ENCODE measurements at places on chromosomes 7 and 10.

GRCh38 chr10:21247592-21247991, 277.9 kb downstream of the SKIDA1 start:
- no peak for DNase-seq

GRCh38 chr7:27243340-27244163, 950 bp downstream of the EVX1 start:
- peak; percentile 71 for DNase-seq

GRCh38 chr10:110992006-110992800, 72.8 kb downstream of the SHOC2 start:
- DNase-seq = no peak

DNA sequence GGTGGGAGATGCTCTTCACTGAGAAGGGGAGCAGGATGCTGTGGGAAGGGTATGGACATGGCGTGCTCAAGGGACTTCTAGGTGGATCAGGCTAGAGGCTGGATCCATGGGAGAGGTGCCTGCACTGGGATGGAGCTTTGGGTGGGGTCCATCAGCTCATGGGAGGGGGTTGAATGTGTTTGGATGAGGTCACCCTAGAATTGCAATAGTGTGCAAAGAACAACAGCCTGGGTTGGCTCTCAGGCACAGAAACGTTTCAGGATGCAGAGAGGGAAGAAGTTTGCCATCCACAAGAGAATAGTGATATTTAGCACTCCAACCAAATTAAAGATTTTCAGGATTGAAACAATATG, 66.1 kb downstream of the SNX10 start:
- DNase-seq = no peak

GRCh38 chr10:49679480-49679893, at the start of gene C10orf53:
C10orf53 (plus strand) TSS chr10:49679651; CDS start chr10:49679698, 47 bp downstream.
- peak; percentile 90 for DNase-seq

DNA sequence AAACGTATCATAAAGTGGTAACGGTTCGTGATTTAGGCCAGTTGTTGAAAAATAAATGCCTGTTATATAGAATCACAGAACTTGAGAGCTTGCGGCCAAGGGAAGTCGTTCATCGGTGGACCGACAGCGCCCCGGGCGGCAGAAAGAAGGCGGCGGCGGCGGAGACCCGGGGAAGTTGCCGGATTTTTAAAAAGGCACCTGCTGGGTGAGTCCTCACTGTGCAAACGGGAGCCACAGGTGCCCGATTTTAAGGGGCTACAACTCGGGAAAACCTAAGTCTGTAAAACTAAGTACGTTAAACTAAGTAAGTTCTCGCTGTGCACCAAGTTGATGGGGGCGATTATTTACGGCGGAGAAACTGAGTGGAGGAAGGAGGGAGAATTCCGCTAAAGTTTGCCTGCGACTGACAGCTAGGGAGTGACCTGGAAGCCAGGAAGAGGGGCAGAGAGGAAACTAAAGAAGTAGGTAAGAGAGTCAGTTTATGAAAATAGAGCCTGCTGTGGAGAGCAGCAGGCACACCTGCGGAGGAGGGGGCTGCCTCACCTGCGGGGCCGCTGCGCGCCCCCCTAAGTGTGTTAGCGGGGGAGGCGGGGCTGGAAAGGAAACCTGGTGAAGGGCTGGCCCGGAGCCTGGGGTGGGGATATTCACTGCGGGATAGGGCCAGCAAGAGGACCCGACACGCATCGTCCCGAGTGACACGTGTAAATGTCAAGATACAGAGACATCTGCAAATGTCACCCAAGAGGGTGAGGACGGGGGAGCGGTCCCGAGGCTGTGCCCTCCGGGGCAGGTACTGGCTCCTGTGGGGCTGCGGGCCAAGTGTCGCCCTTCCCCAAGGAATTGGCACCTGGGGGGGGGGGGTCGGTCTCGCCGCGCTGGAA, 996 bp downstream of the ADAM12 start:
- peak; percentile 80 for DNase-seq

DNA sequence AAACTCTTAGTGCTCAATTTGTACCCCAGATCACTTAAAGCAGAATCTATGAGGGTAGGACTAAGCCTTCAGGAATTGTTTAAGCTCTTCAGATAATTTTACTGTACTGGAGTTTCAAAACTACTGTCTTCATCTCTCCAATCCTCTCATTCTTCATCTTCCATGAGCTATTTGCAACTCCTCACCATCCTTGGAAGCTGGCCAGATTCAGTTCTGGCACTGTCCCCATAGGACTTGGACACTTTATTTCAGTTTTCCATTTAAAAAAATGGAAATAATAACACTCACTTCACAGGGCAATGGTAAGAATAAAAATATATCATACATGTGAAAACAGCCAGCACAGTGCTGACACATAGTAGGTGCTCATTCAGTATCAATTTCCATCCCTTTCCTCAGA, 74.6 kb downstream of the PPP1R17 start:
- no peak for DNase-seq

- no peak for DNase-seq
Measured at GRCh38 chr10:3806603-3807002, 21.6 kb upstream of the KLF6 start.

DNA sequence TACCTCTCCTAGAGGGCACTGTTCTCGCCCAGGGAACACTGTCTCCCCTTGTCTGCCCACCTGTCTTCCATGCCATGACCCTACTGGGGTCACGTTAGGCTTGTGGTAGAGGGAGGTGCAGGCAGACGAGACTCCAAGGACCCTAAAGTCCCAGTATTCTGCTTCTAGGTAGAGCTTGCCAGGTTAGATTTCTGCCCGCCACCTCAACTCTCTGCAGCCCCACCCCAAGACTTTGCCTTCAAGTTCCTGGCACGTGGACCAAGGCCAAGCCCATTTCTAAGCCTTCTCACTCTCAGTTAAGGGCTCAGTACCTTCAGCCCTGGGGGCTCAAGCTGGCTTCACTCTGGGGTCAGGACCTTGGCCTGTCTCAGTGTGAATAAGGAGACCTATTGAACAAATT, 16.1 kb downstream of the PRKAG2 start:
- DNase-seq = no peak

GRCh38 chr10:24893127-24893526, 59.3 kb downstream of the PRTFDC1 start:
- DNase-seq = no peak

DNA sequence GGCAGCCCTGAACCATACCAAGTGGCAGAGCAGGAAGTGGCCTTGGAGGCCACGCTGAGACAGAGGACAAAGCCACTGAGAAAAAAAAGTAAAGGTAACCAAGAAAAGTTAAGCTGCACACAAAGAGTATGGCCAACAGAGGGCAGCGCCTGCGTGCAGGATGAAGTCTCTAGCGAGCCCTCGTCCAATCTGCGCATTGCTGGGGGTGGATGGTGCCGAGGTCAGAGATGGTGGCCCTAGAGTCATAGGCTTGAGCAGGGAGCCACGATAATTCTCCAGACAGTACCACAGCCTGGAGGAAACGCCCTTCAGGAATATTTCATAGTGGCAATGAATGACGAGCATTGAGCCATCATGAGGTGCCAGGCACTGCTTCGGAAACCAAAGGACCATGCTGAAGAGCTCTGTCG, 9.7 kb downstream of the ATP6V0E2 start:
- peak; percentile 91 for DNase-seq

All from GM23338 (cell line).